ENCODE measurements at places on chromosomes 2 and 18.

DNA sequence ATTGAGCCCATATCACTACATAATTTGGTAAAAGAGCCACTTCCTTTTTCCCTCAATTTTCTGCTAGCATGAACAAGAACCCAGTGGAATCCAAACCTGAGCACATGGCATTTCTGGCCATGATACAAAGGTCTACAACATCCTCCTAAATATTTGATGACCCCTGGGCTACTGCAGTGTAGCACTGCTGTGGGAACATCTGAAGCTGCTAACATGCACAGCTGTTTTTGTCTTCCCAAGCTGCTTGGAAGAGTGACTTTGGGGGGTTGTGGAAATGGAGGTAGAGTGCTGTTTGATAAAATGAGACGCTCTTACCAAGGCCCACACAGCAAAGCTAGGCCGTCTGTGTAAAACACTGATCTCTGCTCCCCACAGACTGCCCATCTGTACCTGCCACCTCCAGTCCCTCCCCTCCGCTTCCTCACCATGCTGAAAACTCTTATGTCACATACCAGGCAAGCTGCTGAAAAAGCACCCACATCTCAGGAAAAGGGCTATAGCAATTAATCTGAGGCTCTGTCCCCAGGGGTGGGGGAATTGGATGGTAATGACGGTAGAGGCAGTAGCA, 197.2 kb upstream of the HNRNPA3 start:
- no peak for DNase-seq

- no peak for DNase-seq
Observed at GRCh38 chr2:29155578-29155977, 40.4 kb downstream of the CLIP4 start.

DNA sequence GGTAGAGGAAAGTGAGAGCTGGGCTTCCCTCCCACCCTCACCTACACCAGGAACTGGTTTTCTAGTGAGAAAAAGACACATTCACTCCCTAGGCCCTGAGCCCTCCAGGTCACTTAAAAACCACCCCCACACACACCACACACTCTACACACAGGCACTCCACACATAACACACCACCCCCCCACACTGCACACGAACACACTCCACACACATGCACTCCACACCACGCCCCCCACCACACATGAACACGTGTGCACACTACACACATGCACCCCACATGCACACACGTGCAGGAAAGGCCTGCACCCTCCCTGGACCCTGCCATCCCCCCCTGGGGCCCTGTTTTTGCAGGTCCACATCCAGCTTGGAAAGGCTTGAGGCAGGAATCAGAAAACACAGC, 67.6 kb downstream of the RALBP1 start:
- DNase-seq: no peak

GRCh38 chr2:27958711-27959378, 68.3 kb downstream of the BABAM2 start:
- no peak for DNase-seq

GRCh38 chr18:51437280-51438271, 240.1 kb upstream of the MEX3C start:
- DNase-seq: no peak

DNA sequence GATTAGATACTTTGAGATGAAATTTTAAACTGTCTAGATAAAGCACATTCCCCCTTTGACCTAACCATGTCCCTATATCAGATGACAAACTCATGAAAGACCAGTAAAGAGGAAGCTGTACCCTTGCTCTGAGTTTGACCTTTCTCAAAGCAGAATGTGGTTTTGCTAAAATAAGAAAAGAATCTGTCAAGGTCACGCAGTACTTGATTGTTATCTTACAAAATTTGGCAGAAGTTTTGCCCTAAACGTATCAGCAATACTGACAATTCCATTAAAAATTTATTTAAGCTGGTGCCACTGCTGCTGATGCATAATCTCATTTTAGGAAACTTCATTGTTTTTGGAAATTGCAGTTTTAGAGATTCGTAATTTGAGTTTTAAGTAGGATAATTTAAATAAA, 31.2 kb upstream of the GALM start:
- DNase-seq: no peak

- no peak for DNase-seq
Observed at GRCh38 chr2:165645930-165646831, 147.9 kb downstream of the GALNT3 start.

DNA sequence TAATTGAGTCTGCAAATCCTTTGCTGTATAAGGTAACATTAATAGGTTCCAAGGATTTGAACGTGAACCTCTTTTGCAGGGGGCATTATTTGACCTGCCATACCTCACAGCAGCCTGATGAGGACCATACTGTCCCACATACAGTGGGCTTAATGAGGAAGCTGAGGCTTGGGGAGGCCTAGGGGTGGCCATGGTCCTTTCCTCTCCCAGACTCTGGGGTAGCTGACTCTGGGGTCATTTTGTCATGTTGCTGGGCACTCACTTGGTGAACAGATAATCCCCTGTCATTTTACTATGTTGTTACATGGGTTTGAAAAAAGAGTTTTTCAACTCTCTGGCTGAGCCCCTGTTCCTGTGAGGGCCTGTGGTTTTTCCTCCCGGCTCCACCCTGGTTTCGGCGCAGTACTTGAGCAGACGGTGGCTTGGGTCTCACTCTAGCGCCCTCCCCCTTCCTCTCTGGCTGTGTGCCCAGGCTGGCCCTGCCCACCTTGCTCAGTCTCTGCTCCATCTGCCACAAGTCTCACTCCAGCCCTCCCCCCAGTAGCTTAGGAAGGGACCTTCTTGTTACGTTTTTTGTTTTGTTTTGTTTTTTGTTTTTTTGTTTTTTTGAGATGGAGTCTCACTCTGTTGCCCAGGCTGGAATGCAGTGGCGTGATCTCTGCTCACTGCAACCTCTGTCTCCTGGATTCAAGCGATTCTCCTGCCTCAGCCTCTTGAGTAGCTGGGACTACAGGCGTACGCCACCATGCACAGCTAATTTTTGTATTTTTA, 21.0 kb downstream of the INPP4A start:
- no peak for DNase-seq

- no peak for DNase-seq
Observed at GRCh38 chr2:112175333-112175732, 37.1 kb downstream of the FBLN7 start.

DNA sequence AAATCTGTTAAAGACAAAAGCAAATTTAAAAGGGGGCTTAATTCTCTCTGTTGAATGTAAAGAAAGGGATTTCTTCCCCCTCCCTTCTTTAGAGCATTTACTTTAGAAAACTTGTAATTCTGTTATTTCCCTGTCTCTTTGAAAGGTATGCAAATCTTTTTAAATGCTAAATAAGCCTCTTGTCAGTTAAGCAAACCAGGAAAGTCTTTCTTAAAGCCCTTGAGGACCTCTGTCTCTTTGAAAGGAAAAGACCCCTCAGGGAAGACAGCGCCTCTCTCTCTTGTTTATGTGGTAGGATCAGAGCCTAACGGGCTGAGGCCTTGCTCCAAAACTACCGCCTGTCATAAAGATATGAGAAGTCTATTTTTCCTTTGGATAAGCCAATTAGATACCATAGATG, 139.9 kb upstream of the CDH7 start:
- DNase-seq: no peak

DNA sequence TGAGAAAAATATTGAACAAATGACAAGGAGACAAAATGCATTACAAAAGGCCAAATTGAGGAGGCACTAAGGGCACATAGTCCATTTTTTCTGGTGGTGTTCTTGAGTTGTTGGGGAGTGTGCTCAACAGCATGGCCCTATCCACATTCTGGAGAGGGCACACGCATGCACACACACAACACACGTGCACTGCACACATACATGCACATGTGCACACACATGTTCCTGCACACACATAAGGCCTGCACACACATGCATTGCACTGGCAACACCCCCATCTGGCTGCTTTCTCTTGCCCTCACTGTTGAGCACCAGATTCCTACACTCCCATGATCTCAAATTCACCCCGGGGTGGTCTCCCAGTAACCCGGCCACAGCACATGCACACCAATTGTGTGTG, 659.2 kb upstream of the RAB6C start:
- no peak for DNase-seq

DNA sequence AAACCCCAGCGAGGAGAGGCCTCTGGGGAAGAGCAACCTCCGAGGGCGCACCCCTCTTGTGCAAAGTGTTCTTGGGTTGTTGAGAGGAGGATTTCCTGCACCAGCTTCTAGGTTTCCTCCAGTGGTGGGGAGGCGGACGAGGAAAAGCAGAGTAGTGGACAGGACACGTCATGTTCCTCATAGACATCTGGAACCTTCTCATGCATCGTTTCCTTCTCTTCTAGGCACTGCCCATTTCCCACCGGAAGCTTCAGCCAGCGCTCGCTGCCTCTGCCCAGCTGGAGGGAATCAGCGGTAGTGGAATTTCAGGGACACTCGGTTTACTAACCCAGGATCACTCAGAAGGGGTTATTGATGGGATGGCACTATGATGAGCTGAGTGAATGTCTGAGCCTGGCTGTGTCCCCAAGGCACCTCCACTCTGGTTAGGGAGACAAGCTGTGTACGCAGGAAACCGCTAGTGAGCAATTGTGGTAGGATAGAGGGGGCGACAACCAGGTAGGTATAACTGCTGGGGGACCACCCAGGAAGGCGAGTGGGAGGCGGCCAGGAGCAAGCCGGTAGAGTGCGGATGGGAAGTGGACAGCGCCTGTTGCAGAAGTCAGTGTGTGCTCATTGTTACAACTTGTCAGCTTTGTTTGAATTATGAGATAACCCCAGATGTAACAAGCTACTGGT, 960 bp upstream of the APOB start:
- no peak for DNase-seq

GRCh38 chr2:171522788-171523087, 464 bp downstream of the CYBRD1 start:
- DNase-seq: no peak

- DNase-seq: peak; percentile 80
Observed at GRCh38 chr2:42928161-42928691, 135.8 kb upstream of the HAAO start.

DNA sequence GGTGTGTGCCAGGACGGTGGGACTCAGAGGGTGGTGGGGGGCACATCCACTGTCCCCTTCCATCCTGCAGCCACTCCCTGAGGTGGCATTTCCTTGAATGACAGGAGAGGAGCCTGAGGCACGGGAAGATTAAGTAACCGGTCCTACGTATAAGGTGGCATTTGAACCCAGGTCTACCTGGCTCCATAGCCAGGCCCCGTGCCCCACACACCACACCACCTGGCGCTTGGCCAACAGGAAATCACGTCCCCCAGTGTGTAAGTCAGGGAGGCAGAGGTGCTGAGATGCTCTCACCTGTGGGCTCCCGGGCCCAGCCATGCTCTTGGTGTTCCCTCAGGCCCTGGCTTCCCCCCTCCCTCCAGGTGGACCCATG, 53.7 kb downstream of the HPCAL1 start:
- DNase-seq: no peak

- no peak for DNase-seq
Observed at GRCh38 chr18:63676526-63677323, 15.0 kb upstream of the SERPINB3 start.

DNA sequence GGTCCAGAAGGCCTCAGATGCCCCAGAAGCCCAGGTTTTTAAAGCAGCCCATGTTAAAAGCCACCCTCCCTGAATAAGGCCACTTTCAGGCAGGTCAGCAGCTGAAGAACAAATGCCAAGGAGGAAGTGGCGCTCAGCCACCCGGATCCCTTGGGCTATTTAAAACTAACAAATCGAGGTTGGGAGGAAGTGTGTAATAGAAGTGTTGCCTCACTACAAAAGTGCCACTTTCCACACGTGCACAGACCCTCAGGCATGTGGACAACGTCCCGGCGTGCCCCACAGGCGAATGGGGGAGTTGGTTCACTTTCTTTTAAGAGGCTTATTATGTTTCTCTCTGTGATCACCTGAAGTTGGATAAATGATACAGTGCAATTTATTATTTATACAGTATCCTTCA, 173.8 kb upstream of the SALL3 start:
- no peak for DNase-seq

- no peak for DNase-seq
Observed at GRCh38 chr18:22688877-22689496, 244.1 kb upstream of the RBBP8 start.
